Panc1 (cell line): ENCODE measurements at places on chromosomes 16 and 17.

GRCh38 chr17:42403150-42403549 is 14.9 kb upstream of the STAT3 start:
- DNase-seq, result no peak

GRCh38 chr17:41190328-41190727 is 641 bp downstream of the KRTAP9-1 start:
- DNase-seq, result no peak

DNA sequence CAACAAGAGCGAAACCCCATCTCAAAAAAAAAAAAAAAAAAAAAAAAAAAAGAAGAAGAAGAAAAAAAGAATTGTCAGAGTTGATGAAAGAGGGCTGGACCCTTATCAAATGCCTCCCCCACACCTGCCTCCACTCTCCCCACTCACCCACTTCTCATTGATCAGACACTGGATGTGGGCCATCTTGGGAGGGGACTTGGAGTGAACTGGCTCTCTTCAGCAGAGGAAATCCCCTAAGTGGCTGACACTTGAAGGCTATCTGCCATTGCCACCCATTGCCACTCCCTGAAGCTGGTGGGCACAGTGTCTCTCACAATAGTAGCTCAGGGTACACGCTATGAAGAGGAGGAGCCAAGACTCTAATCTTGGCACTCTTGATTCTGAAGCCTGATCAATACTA is 1.6 kb downstream of the ITGA2B start:
- DNase-seq, result no peak

GRCh38 chr17:42475121-42475520 is 16.4 kb downstream of the ATP6V0A1 start:
- DNase-seq, result no peak

- DNase-seq, result no peak
Observed at GRCh38 chr16:17784073-17784472, 313.3 kb upstream of the XYLT1 start.

- peak; percentile 85 for DNase-seq
Observed at GRCh38 chr17:927611-928461, 51.7 kb downstream of the NXN start.

DNA sequence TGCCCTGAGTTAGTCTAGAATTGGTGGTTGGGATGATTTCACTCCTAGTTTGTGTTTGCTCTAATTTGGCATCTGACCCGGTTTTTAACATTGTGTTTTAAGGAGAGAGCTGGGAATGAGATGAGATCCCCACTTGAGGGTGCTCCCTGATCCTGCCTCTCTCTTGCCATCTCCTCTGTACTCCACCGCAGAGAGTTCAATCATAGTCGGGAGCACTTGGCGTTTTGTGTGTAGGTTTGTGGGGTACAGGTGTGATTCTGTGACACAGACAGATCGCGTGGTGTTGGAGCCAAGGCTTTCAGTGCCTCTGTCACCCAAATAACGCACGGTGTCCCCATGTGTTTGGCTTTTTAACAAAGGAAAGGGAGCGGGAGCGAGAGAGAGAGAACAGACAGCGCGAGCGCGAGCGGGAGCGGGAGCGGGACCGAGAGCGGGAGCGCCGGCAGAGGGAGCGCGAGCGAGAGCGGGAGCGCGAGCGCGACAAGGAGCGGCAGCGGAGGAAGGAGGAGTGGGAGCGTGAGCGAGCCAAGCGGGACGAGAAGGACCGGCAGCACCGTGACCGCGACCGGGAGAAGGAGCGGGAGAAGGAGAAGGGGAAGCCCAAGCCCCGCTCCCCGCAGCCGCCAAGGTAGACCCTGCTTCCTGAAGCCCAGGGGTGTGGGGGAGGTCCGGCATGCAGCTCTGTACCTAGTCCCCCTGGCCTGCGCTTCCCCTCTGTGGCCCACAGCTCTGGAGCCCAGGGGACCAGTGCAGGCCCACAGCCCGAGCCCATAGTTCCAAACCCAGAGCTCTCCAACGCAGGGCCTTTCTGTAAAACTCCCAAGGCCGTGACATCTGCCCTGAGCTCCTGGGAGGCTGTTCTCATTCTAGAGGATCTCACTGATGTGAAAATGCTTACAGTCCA is 27.2 kb upstream of the IL17C start:
- no peak for DNase-seq

DNA sequence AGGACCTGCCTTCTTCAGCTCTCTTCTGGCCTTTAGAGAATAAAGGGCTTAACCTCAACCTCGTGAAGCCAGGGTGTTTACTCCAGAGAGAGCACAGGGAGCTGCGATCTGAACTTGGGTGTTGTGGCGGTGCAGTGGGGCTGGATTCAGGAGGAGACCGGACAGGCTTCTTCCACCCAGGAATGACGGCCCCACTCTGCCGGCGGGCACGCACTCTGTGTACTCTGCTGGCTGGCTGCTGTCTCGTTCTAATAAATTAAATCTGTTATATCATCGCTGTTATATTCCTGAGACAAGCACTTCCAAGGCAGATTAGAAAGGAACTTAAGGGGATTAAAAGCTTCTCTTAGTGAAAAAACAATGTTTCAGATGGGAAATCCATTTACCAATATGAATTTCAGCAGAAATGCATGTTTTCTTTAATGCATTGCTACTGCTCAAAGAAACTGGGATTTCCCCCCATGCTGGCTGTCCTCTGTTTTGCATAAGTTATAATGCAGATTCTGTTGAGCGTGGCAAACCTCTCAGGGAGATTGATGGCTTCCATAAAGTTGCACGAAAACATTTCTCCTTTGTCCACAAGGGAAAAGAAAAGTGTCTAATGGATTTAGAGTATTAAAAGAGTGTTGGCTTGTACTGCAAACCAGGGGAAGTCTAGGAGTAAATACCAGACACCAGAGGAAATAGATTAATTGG is 168.6 kb upstream of the IRX3 start:
- no peak for DNase-seq

- no peak for DNase-seq
Observed at GRCh38 chr16:17063201-17064139, 407.3 kb downstream of the XYLT1 start.
